ENCODE measurements at places on chromosomes 3 and 15.

DNA sequence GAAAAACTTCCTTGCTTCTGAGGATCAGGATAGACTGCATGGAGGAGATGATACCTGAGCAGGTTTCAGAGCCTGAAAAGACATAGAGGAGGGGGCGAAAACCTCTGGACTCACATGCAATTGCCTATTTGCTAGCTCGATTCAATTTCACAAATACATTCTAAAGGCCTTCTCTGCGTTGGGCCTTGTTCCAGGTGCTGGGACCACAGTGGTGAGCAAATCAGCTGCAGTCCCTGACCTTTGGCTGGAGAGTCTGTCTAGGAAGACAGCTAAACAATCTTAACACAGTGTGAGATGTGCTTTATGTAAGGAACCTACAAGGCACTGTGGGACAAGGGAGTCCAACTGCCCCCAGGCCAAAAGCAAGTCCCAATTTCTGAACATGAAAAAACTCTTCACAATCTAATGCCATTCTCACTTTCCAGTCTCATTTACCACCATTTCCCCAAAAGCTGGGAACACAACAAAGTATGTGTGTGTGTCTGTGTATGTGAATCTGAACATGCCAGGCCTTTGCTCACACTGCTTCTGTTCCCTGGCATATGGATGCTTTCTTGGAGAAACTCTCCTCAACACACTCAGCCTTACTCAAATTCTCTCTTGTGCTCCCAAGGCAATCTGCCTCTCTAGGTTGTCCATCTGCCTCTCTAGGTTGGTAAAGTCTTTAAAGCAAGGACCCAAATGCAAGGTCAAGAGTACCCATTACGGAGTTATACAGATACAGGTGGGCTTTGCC, 2.1 kb upstream of the PCCB start:
- H3K27me3 ChIP-seq = no peaks in the 10 kb centered on the region
- peaks cover 2% of the 10 kb centered on the region for H3K36me3 ChIP-seq

DNA sequence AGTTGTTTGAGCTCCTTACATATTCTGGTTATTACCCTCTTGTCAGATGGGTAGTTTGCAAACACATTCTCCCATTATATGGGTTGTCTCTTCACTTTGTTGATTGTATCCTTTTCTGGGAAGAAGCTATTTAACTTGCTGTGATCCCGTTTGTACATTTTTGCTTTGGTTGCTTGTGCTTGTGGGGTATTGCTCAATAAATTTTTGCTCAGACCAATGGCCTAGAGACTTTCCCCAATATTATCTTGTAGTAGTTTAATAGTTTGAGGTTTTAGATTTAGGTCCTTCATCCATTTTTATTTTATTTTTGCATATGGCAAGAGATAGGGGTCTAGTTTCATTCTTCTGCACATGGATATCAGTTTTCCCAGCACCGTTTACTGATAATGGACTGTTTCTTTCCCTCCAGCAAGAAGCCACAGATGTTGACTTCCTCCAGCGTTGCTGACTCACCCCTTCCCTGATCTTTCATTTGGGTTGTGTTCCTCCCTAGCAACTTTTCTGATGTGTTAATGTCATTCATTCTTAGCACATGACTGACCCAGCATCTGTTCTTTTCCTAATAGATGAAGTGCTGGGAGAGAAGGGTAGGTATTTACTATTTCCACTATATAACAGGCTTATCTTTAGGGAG, 166.7 kb upstream of the SGO1 start:
- no peak overlapping the region for H3K27ac ChIP-seq
- no peak for DNase-seq
- no peak overlapping the region for H3K4me3 ChIP-seq
- no peaks in the 10 kb centered on the region for H3K4me1 ChIP-seq

DNA sequence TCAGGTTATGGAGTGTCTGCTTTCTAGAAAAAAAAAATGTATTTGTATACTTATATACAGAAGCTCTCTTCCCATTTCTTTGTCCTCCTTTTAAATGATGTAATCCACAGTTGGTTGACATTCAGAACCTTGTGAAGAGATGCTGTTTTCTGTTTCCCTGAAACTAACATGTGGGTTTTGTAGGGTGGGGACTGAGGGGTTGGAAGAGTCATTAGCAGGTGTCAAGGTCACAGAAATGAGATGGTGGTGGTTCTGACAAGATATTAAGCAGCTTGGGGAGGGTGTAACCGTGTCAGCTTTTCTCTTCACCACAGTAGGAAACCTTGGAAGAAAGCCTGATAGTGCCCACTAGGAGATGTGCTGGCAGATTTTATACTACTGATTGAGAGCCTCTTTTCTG, 2.4 kb downstream of the RASA2 start:
- H3K4me1 ChIP-seq = peaks cover 22% of the 10 kb centered on the region
- no peak for DNase-seq
- H3K4me3 ChIP-seq = no peak overlapping the region
- H3K36me3 ChIP-seq = peaks cover 9% of the 10 kb centered on the region

DNA sequence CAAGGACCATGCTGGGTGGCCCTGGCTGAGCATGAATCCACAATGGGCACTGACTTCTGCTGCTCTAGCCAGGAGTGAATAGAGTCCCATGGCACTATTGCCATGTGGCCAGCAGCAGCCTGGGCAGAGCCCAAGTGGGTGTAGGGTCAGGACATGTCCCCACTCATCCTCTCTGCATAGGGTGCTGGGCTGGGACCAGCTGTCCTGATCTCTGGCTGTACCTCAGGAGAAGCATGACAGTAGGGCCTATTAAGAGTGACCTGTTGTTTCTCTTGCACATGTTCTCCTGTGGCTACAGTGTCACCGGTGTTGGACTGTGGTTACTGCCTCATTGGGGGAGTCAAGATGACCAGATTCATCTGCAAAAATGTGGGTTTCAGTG, 46.9 kb downstream of the DLEC1 start:
- H3K36me3 ChIP-seq = no peaks in the 10 kb centered on the region
- H3K27me3 ChIP-seq = no peaks in the 10 kb centered on the region
- no peak for DNase-seq
- H3K4me3 ChIP-seq = no peak overlapping the region

- H3K27me3 ChIP-seq = no peaks in the 10 kb centered on the region
- no peak overlapping the region for H3K27ac ChIP-seq
- peaks cover 7% of the 10 kb centered on the region for H3K36me3 ChIP-seq
- no peak overlapping the region for H3K4me3 ChIP-seq
- no peaks in the 10 kb centered on the region for H3K4me1 ChIP-seq
Measured at GRCh38 chr3:138578141-138578540, 15.9 kb downstream of the CEP70 start.

DNA sequence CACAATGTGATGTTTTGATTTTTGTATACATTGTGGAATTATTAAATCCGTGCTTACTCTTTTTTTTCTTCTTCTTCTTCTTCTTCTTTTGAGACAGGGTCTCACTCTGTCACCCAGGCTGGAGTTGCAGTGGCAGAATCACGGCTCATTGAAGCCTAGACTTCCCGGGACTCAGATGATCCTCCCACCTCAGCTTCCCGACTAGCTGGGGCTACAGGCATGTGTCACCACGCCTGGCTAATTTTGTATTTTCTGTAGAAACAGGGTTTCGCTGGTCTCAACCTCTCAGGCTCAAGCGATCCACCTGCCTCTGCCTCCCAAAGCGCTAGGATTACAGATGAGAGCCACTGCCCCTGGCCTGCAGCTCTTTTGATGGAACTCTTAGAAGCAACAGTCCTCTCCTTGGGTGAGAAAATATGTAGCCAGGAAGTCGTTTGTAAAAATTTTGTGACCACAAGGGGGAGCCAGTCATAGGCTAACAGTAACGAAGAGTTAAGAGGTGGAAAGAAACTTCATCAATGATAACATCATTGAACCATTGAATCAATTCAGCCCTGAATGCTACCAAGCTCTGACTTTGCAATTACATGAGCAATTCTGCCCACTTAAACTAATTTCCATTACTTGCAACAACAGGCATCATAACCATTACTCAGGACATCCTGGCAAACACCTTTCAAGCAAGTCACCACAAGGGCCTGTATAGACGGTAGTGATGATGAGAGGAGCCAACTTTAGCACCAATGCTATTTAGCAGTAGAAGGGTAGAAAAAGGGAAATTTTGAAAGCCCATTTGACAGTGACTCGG, 16.7 kb upstream of the CMTM7 start:
- no peaks in the 10 kb centered on the region for H3K36me3 ChIP-seq
- peak; percentile 60 for DNase-seq
- H3K4me3 ChIP-seq = no peak overlapping the region

DNA sequence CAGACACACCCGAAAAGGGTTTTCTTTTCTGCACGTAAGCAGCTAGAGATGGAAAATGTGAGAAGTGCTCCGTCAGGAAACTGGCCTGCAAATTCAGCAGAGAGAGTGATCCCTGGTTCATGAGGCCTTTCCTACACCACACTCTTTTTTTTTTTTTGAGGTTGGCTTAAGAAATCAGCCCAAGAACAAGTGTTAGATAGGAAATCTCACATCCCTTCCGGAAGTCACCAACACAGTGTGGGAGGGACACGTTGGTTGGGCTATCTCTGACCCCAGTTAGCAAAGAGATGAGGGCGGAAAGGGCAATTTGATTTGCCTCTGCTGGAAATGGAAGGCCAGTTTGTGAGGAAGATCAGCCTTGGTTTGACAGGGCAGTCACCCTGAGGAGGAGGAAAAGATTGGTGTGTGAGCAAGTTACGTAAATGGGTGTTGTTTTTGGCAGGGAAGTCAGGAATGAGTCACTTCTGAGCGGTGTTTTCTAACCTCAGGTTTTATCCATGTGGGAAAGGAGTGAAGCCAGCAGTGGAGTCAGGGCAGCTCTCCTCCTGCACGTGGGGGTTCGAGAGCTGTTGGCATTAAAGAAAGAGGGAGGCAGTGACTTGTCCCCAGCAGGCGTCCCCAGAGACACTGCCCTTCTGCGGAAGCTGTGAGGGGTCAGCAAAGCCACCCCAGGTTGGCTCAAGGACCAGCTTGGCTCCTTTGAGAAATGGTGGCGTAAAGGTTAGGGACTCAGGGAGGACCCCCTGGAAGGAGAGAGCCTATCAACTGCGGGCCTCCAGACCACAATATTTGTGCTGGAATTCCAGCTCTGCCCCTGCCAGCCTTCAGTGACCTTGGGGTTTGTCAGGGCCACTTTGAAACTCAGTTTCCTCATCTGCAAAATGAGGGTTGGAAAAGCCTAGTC, 237.6 kb upstream of the BHLHE40 start:
- peak overlapping the region; percentile 17 for H3K27ac ChIP-seq
- H3K36me3 ChIP-seq = no peaks in the 10 kb centered on the region
- DNase-seq = peak; percentile 90
- H3K27me3 ChIP-seq = no peaks in the 10 kb centered on the region
- H3K4me1 ChIP-seq = peaks cover 47% of the 10 kb centered on the region
- no peak overlapping the region for H3K4me3 ChIP-seq

- no peaks in the 10 kb centered on the region for H3K4me1 ChIP-seq
- H3K4me3 ChIP-seq = no peak overlapping the region
- DNase-seq = no peak
- H3K27me3 ChIP-seq = no peaks in the 10 kb centered on the region
Measured at GRCh38 chr3:196057760-196058331, 24.0 kb downstream of the TFRC start.

DNA sequence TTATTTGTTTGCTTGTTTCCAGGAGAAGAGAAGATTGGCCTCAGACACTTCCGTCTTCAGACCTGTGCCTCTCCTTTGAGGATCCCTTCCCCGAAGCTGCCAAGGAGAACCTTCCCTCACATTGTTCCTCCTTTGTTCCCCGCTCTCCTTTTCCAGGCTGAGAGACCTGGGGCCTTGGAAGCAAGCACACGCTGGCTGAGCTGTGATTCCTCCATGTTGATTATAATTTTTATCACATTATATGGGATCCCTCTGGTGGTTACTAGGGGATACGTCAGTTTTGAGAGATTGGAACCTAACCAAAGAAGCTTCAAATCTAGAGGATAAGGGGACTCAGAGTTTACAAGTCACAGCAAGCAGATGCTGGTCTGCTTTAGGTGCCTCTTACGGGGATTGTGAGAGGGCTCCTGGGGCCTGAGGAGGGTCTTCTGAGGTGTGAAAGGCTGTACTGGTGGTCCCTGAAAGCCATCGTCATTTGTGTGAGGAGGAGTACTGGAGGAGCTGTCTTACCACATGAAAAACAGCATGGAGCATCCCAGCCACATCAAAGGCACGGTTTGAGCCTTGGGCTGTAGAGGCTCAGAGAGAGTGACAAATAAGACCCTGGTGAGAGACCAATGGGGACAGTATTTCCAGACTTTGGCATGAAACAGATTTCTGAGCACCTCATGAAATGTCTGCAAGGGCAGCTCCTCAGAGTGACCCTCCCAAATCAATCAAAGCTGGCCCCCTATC, 760.1 kb upstream of the CFAP20DC start:
- peak; percentile 40 for DNase-seq
- H3K4me1 ChIP-seq = peaks cover 35% of the 10 kb centered on the region
- no peaks in the 10 kb centered on the region for H3K36me3 ChIP-seq
- H3K27ac ChIP-seq = peak overlapping the region; percentile 92

DNA sequence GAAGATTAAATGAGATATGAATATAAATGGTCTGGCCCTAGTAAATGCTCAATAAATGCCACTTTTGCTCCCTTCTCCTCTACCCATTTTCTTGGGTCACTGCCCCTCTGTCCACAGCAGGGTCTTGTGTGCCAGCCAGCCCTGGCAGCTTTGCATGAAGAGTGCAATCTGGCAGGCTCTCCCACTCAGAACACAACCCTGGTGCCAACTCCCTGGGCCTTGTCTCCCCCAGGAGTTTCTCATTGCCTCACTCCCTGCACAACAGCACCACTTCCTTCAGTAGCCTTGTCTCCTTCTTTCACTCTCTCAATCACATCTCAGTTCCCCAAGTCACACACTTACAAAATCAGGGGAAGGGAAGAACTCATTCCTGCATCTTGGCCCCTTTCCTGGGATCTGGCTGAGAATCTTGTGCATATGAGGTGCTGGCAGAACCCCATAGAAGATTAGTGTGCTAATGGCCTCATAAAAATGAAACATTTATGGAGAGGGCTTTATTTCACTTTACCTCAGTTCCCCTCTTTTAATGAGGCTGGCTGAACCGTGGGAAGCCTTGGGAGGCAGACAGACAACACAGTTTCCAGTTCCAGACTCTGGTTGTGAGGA, 445.9 kb upstream of the PROK2 start:
- no peak overlapping the region for H3K27ac ChIP-seq
- no peaks in the 10 kb centered on the region for H3K4me1 ChIP-seq
- no peak for DNase-seq
- no peak overlapping the region for H3K4me3 ChIP-seq
- no peaks in the 10 kb centered on the region for H3K27me3 ChIP-seq
- no peaks in the 10 kb centered on the region for H3K36me3 ChIP-seq

DNA sequence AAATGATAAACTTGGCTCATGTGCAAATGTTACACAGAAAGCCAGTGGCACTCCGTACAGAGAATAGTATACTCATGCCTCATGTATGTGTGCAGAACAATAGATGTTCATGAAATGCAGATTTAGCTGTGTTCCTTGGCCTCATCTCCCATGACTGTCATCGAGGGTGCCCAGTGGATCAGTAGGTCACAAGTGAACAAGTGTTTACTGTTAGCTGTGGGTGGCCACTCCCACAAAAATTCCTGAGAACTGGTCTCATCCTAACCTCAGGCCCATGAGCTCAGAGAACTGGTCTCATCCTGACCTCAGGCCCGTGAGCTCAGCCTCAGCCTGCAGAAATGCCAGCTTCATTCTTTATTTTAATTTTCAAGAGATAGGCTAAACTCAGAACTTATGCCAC, 124.1 kb downstream of the GADL1 start:
- H3K4me3 ChIP-seq = no peak overlapping the region
- H3K4me1 ChIP-seq = peaks cover 12% of the 10 kb centered on the region

GRCh38 chr3:126977821-126978220, 5.1 kb upstream of the PLXNA1 start:
- H3K4me1 ChIP-seq = peaks cover 11% of the 10 kb centered on the region
- H3K27ac ChIP-seq = no peak overlapping the region
- no peak for DNase-seq
- no peaks in the 10 kb centered on the region for H3K36me3 ChIP-seq
- H3K27me3 ChIP-seq = no peaks in the 10 kb centered on the region

Measured in SJSA1 (cell line).